ENCODE measurements at places on chromosomes 16 and 17.

- DNase-seq, result no peak
Observed at GRCh38 chr17:77445760-77446532, 305.2 kb downstream of the SEC14L1 start.

DNA sequence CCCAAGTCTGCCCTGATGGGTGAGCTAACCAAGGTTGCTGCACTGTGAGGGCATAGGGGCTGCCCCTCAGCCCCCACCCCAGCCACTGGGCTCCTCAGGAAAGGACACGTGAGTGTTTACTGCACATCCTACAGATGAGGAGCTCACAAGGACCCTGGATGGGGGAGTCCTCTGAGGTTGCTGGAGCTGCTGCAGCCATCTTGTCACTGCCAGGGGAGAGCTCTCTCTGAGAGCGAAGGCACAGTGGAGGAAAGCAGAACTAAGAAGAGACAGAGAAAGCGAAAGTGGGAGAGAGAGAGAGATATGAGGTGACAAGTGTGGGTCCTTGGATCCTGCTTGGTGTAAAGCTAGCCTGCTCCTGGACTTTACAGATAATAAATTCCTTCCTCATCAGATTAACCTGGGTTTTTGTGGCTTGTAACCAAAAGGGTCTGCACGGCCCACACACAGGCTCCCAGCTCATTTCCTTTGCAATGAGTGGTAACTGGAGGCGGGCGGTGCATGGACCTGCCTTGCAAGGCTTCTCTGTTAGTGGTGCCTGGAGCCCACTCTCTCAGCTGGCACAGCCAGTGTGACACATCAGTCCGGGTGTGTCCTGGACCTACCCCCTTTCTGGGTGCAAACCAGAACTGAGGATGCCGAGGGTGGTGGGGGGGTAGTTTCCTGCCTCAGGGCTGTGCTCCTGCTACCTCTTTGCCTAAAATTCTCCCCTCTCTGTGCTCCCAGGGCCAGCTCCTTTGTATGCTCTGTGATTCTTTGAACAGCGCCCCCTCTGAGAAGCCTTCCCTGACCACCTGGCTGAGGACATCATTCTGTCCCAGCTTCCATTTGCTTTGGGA, 14.2 kb downstream of the SNX20 start:
- no peak for DNase-seq

GRCh38 chr17:7047566-7047965, 3.7 kb upstream of the SLC16A11 start:
- no peak for DNase-seq

- DNase-seq, result peak; percentile 52
Observed at GRCh38 chr17:44738214-44738906, 20.4 kb upstream of the ADAM11 start.

DNA sequence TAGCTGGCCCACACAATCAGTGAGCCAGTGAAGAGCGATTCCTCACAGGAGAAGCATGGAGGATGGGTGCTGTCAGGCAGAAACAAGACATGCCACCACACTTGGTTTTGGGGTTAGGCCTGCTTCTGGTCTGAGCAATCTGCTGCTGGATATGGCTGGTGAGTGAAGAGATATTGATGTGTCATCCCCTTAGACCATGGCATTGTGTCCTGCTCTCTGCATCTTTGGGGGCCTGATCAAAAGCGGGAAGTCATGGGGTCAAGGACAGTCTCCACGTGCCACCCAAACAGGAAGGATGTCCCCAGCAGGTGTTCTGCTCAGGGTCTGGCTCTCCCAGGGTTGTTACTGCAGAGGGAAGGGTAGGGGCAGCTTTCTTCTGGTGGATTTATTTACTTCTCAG, 140.7 kb downstream of the PRKCB start:
- DNase-seq, result no peak

DNA sequence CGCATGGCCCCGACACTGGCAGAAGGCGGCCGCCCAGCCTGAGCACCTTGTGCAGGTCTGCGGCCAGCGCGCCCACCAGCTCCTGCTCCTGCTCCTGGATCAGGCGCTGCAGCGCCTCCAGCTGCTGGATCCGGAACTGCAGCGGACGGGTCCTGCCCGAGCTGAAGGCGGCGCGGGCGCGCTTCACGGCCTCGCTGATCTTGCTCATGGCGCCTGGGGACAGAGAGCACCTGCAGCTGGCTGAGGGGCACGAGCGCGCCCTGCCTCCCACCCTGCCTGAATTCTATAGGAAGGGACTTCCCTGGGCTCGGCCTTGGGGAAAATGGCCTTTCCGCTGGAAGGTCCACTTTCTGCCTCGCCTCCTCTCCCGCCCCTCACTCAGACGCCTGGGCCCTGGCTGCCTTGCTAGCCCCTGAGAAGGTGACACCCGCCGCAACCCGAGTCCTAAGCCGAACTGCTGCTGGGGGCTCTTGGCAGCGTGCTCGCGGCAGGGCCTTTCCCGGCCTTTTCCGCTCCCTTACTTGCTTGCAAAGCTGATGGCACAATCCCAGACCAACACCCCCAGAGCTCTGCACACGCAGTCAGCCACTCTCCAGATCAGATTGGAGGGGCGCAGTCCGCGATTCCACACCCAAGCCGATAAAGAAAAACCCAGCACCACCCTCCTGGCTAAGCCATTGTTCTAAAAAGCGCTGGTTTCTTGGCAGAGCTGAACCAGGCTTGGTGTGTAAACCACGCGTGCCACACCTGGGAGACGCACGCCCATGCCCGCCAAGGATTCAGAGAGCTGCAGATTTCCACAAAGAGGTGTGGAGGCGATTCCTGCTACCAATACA, 3.0 kb downstream of the ALDH3A1 start:
- DNase-seq, result peak; percentile 70

DNA sequence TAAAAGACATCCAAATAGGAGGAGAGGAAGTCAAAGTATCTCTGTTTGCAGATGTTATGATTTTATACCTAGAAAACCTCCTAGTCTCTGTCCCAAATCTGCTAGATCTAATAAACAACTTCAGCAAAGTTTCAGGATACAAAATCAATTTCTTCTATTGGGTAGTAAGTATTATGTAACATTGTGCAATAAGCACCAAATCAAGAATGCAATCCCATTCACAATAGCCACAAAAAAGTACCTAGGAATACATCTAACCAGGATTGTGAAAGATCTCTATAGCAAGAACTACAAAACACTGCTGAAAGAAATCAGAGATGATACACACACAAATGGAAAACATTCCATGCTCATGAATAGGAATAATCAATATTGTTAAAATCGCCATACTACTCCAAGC, 13.0 kb downstream of the NLRP1 start:
- DNase-seq, result no peak

GRCh38 chr16:67525176-67525860, 3.3 kb upstream of the RIPOR1 start:
- peak; percentile 42 for DNase-seq

- no peak for DNase-seq
Observed at GRCh38 chr16:11235703-11235991, 20.4 kb downstream of the SOCS1 start.

- no peak for DNase-seq
Observed at GRCh38 chr17:70987867-70988340, 818.6 kb downstream of the KCNJ2 start.
